Activated naive CD8-positive, alpha-beta T cell treated with anti-CD3 and anti-CD28 coated beads for 36 hours (primary cell): ENCODE measurements at places on chromosomes 7 and 10.

DNA sequence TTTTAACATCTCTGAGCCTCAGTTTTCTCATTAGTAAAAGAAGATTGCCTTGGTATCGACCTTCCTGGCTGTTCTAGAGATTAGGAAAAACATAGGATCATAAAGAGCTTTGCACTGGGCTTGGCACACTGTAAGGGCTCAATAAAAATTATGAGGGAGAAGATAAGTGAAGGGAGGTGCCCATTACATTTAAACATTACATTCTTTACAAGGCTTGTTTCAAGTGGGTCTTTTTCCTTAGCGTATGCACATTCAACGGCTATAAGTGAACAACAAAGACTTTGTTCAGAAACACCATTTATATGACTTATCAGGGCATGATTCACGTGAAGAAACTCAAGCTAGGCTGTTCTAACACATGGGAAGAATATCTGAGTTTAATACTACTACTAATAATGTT, 351.9 kb upstream of the NPVF start:
- DNase-seq = no peak

GRCh38 chr7:157561523-157561785, 224.7 kb downstream of the DNAJB6 start:
- DNase-seq = no peak

GRCh38 chr7:18357691-18358090, 137.9 kb upstream of the HDAC9 start:
- no peak for DNase-seq

- DNase-seq = no peak
These were observed 260.0 kb downstream of the GRID1 start for GRCh38 chr10:86106616-86107015.

DNA sequence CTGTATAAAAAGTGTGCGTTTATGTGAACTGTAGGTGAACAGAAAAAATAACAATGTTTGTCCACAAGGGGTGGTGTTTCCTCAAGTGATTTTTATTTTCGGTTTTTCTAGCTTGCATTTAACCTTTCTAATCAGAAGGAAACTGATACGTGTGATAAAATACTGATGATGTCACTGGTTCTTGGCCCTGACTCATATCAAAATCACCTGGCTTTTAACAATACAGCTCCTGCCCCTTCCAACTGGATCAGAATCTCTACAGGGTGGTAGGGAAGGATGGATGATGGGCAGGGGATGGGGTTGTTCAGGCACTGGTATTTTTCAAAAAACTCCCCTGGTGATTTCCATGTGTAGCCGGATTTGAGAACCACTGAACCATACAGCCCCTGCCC, 10.9 kb downstream of the NPFFR1 start:
- no peak for DNase-seq

- no peak for DNase-seq
These were observed 29.6 kb downstream of the DMBT1 start for GRCh38 chr10:122590153-122590552.

GRCh38 chr7:2967705-2968104, 76.0 kb downstream of the CARD11 start:
- no peak for DNase-seq

- DNase-seq = no peak
These were observed 69.0 kb downstream of the FAM107B start for GRCh38 chr10:14705548-14706230.

DNA sequence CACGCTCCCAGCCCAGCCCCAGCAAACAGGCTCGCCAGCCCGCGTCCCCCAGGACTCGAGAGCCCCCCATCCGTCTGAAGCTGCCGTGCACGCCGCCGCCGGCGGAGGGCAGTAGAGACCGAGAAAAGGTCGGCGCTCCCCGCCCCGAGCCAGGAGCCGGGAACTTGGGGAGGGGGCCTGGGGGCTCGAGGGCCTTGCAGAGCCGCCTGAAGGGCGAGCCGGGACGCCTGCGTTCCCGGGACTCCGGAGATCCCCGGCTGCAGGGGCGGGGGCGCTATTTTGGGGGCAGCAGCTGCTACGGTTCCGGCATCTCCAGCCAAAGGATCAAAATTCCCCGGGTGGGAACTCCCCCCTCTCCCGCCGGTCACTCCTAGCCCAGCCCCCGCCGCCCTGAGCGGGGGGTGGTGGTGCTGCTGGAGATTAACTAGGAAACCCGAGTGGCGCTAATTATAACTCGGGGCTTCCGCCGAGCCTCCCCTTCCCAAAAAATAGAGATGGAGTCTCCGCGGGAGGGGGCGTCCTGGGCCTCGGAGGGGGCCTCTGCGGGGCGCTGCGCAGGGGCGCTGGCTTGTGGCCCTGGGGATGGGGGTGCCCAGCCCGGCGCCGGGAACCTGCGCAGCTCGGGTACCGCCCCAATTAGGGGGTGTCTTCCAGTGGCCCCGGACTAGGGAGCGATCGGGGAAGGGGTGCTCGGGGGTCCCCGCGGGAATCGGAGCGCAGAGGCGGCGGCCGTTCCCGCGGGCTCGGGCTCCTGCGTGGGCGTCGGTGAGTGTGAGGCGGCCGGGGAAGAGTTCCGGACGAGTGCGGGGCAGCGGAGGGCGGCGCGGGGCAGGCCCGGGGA, 608 bp downstream of the ACHE start:
- DNase-seq = peak; percentile 60

- DNase-seq = no peak
These were observed 23.1 kb downstream of the DYDC2 start for GRCh38 chr10:80379701-80380100.

DNA sequence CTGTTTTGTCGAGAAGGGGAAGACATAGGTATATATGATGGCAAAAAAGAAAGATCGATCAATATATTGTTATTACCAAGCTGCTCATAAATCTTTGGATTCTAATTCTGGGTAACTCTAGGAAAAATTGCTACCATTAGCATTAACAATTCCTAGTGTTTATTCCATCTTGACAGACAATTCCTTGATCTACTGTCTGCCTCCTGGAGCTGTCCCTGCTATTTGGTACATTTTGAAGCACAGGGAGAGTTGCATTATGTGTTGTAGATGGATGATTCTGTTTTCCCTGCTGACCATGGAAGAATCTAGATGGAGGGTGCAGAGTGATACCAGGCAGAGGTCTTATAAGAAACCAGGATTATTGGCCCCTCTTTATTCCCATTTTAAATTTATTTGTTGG, 29.1 kb upstream of the SEM1 start:
- DNase-seq = no peak

- no peak for DNase-seq
These were observed 278.8 kb downstream of the CACNA2D1 start for GRCh38 chr7:82164813-82165212.

DNA sequence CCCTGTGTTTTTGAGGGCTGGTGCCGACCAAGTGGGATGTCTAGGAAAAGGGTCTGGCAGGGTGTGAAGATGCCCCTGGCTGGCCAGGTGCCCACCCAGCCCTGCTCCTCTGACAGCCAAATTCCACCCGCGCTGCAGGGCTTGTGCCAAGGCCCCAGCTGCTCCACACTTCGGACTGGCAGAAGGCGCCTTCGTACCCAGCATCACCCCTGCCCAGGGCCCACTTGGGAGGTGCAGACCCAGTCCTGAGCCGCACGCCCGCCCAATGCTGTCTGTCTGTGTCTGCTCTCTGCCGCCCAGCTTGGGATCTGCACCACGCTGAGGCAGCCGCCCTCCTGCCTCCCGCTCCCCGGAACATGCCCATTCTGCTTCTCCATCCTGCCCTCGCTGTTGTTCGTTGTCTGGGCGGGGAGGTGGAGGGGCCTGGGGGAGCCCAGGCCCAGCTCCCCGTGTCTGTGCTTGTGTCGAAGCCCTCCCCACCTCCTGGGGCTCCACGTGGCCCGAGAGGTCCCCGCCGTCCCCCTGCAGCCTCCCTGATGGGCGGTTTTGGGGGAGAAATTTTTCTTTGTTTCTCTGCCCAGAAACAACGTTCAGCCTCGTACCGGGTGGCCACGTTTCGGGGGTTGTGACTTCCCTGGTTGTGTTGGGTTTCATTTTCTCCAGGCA, 36.9 kb upstream of the PPIF start:
- DNase-seq = no peak

DNA sequence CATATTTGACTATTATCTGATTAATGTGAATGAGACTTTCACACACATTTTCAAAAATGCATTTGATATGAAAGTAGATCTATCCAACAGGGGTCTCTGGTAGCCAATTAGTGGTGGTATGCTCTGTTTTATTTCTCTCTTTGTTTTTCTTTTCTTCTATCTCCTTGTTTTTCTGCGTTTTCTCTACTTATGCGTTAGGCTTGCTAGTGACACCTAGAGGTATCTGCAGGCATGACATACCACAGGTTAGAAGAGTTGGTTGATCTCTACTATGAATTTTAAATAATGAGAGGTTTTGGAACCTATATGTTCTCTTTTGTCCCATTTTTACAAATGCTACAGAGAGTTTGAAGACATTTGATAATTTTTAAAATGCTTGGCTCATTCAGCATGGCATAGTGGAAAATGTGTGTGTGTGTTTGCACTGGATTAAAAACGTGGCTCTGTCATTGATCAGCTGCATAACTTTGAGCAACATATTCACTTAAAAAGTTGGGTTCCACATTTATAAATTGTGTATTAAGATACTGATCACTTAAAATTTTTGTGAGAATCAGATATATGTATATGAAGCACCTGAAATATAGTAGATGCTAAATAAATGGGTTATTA, 28.1 kb upstream of the PLXDC2 start:
- no peak for DNase-seq

DNA sequence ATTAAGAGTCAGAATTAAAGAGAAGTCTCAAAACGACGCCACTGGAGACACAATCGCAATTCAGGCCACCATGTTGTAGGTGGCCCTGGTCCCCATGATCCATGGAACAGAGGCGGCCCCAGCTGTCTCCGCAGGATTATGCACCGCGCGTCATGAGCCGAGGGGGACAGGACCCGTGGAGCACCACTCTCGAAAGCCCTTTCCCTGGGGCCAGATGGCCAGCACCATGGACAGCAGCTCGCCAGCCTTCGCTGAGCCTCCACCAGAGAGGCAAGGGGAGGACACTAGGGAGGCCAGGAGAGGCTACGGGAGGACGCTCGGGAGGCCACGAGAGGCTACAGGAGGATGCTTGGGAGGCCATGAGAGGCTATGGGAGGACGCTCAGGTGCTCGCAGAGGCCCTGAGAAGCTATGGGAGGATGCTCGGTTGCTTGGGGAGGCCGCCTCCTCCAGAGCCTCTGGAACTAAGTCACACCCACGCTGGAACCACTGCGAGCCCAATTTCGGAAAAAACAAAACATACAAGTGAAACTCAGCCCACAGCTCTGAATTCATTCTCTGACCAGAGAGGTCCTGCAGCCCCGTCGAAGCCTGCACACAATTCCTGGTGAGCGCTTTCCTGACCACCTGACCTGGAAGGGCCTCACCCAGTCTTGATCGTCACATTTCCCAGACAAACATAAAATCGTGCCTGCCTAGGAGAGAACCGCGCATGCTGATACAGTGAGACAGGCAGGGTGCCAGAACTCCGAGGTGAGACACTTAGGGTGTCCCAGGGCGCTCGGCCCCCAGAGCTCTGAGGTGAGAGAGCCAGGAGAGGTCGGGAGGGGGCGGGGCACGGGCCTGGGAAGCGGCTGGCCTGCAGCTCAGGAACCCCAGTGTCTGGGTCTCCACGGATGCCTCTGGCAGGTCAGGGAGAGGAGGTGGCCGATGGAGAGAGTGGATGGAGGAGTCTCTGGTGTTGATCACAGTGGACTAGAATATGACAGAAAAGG, 224.4 kb downstream of the PTPRN2 start:
- DNase-seq = no peak

DNA sequence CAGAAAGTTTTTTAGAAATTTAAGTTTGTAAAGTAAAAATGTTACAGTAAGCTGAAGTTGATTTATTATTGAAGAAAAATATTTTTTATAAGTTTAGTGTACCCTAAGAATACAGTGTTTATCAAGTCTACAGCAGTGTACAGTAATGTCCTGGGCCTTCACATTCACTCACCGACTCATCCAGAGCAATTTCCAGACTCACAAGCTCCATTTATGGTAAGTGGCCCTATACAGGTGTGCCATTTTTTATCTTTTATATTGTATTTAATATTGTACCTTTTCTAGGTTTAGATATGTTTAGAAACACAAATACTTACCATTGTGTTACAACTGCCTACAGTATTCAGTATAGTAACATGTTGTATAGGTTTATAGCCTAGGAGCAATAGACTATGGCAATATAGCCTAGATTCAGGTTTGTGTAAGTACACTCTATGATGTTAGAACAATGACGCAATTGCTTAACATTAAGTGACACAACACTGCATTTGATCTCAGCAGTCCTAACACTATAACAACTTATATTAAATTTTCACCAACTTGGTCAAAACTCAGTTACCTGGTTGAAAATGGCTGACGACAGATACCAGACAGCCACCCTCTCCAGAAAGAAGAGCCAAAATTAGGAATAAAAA, 45.7 kb downstream of the HIBADH start:
- no peak for DNase-seq

- DNase-seq = no peak
These were observed 341.8 kb downstream of the TCERG1L start for GRCh38 chr10:130969700-130970099.

DNA sequence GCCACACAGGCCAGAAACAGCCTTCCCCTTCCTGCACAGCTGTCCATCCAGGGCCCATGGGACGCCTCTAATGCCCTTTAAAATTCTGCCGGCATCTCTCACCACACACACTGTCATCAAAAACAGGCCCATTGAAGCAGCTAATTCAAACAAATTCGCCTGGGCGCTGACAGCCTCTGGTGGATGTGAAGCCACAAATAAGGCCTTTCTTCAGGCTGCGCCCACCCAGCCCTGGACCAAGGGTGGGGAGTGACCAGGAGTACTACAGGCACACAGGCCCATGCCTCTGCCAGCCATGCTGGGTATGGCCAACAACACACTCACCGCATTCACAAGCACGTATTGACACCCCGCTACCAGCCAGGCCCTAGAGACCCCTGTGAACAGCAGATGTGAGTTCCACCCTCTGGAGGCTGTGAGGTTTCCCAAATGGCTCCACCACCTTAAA, 54.6 kb downstream of the SLIT1 start:
- no peak for DNase-seq

GRCh38 chr7:55878691-55879090, 8.6 kb upstream of the ZNF713 start:
- no peak for DNase-seq

- no peak for DNase-seq
These were observed 303.7 kb downstream of the BMPER start for GRCh38 chr7:34208878-34209621.

DNA sequence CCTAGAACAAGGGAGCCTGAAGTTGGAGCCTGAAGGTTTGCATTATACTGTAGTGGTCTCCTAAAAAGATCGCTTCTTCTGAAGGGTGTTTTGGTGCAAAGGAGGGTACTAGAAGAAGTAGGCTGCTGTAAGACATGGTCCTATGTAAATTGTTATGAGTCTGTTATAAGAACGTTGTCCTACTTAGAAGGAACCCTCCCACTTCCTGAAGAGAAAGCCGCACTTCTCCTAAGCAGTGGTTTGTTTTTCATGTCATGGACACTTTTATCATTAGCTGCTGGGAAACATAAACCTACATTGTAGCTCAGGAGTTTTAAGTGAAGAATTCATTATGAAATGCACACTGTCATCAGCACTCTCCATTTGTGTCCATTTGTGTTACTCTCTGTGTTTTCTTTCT, 129.1 kb upstream of the ITGB1 start:
- DNase-seq = no peak

DNA sequence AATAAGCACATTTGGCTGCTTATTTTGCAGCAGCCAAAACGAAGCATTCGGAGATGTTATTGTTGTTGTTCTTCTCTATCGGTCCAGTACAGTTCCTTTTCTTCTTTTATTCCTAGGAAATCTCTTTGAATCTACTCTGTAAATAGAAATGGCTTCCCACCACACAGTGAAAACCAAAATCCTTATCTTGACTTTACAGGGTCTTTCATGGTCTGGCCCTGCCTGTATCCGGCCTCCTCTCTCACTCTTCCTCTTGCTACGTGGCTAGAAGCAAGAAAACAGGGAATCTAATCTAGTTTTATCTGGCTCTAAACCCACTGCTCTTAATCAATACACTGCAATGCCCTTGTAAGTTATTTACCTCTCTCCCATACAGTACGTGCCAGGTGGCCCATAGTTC, 926.0 kb upstream of the C7orf33 start:
- no peak for DNase-seq
